ENCODE measurements at places on chromosomes 13 and 19.

DNA sequence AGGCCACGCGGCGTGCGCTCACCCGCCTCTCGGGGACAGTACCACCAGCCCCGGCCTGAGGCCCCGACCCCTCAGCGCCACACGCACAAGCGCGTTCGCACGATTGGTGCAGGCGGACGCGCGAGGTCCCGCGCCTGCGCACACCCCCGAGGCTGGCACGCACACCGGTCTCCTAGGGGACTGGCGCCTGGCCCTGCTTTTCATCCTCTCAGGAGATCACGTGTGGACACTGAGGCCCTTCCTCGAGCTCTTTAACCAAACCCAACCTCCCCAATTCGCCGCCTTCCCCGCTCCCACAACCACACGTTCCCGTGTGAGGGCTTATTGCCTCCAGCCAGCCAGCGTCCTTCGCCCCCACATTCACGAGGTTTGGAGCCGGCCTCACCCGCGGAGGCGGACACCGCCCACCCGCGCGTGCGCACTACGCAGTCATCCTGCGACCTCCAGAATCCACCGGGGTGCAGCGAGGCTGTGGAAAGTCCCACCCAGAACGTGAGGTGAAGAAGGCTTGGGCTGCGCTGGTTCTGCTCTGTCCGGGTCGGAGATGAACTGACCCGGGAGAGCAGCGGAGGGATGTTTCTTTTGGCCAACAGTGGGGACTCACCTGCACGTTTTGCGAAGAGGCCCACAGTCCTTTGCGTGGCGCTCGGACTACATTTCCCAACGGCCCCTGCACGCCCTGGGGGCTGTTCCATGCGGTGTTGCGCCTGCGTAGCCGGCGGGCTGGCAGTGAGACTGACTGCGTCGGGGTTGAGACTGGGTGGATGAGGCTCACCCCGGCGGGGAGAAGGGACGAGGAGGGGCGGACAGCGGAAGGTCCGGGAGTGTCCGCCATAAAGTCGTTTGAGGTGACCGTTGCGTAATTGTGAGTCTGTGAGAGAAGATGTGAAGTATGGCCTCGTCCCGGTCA, 539 bp upstream of the ZNF667 start:
- DNase-seq = peak; percentile 97

- DNase-seq = no peak
Observed at GRCh38 chr13:75452564-75452963, 29.4 kb downstream of the TBC1D4 start.

GRCh38 chr19:18603255-18603957, 3.2 kb downstream of the CRLF1 start:
- no peak for DNase-seq

DNA sequence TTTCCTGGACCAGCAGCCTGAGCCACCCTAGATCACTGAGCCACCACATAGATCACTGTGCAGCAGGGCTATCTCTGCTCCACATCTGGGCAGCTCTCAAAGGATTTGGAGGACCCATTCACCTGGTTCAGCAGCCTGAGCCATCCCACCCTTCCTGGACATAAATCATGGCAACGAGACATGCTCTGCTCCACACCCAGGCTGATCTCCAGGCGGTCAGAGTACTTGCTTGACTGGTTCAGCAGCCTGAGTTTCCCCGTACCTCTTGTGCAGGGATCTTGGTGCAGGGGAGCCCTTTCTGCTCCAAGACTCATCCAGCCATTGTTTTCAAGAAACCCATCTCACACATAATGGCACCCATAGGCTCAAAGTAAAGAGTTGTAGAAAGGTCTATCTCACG, 195.3 kb downstream of the LIG4 start:
- no peak for DNase-seq

DNA sequence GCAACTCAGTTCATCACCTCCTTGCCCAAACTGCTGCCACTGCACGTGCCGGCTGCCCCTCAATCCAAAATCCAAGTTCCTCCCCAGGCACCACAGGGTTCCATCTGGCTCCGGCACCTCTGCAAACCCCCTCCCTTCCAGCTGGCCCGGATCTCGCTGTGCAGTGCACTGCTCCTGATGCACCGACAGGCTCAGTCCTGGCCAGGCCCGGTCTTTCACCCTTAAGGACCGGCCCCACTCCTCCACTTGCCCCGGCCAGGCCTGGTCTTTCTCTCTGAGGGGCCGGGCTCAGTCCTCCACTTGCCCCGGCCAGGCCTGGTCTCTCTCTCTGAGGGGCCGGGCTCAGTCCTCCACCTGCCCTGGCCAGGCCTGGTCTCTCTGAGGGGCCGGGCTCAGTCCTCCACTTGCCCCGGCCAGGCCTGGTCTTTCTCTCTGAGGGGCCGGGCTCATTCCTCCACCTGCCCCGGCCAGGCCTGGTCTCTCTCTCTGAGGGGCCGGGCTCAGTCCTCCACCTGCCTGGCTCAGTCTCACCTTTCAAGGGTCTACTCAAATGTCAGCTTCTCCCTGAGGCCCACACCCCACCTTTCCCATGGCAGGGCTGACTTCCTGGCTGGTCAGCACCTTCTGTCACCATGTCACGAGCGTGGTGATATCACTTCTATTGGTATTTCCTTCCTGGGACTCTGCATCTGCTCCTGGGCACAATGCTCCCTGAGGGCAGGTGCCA, 6.9 kb downstream of the ZNF787 start:
- no peak for DNase-seq

- DNase-seq = no peak
Observed at GRCh38 chr13:94248454-94249228, 230.8 kb downstream of the DCT start.

DNA sequence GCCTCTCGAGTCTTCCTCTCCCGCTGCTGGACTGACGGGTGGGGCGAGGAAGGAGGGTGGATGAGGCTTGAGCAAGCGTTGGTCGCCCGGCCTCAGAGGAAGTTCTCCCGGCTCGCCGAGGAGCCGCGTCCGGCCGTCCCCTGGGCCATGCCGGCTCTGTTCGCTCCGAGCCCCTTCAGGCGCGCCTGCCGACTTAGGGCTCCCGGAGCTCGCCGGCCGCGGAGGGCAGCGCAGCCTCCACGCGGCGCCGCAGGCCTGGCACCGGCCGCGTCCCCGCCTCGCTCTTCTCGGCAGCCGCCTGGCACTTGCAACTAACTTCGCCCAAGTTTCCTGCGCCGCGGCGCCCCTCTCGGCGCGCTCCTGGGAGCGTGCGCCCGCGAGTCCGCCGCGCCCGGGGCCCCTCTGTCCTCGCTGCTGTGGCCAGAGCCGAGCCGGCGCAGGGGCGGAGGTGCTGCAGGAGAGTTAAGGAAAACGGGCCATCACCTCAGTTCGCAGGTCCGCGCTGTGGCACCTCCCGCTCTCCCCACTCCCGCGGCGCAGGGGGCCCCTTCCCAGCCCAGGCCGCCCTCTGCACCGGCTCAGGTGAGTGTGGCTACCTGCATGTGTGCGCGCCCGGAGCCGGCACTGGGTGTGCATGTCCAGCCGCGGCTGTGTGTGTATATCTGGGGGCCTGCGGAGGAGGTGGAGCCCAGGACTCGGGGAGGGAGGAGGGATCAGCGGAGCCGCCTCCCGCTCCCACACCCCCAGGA, 641 bp upstream of the SOX21 start:
- DNase-seq = peak; percentile 63

- DNase-seq = peak; percentile 84
Observed at GRCh38 chr19:44745341-44745831, 3.1 kb upstream of the BCL3 start.

GRCh38 chr19:8036434-8037099, 16.0 kb upstream of the CCL25 start:
- peak; percentile 49 for DNase-seq

DNA sequence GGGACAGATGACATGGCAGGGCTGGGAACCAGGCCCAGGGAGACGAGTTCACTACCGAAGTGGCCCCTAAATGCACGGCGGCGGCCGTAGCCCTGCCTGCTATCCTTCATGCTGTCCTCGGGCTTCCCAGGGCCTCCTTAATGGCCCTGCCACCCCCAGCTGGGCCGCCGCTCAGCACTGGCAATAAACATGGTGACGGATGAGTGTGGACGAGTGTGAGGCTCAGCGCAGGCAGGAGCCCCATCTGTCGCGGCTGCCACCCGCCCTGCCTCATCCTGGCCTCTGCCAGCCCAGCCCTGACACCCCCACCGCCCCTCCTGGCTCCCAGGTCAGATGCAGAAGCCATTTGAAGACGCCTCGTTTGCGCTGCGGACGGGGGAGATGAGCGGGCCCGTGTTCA, 13.6 kb downstream of the PIN1 start:
- no peak for DNase-seq

DNA sequence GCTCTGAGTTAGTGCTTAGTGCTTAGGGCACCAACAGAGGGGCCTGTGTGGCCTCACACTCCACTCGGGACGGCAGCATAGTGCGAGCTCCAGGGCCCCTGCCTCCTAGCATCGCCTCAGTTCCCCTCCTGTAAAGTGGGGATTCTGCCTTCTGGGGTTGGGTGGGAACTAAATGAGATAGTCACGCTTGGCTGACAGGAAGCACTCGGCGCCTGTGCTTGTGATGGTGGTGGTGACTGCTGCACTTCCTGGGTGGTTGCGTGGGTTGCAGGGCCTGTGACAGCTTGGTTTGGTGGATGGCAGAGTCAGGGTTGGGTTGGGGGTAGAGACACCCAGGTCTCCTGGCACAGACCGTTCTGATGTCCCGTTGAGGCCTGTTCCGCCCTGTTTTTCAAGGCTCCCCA, 7.7 kb downstream of the PLEKHF1 start:
- DNase-seq = no peak

DNA sequence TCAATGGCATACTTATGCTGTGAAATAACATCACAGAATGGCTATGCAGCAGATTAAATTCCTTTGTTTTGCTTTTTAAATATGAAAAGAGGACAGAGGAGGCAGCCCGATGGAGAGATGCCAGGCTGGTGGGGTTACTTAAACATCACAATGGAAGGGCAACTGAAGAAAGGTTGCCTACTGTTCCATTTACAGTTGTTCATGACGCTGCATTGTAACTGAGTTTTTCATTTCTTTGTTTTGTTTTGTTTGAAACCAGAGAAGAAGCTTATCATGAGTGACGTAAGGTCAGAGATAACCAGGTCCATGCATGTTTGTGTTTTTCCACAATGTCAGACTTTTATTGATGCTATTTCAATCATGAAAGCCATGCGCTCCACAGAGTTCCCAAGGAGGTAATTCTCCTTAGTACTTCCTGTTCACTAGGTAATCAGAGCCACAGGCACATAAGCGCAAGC, 273.8 kb downstream of the LHFPL6 start:
- DNase-seq = no peak

- no peak for DNase-seq
Observed at GRCh38 chr19:42089191-42089750, 13.3 kb downstream of the ZNF574 start.

GRCh38 chr13:42484386-42484785, 89.6 kb upstream of the TNFSF11 start:
- DNase-seq = no peak

DNA sequence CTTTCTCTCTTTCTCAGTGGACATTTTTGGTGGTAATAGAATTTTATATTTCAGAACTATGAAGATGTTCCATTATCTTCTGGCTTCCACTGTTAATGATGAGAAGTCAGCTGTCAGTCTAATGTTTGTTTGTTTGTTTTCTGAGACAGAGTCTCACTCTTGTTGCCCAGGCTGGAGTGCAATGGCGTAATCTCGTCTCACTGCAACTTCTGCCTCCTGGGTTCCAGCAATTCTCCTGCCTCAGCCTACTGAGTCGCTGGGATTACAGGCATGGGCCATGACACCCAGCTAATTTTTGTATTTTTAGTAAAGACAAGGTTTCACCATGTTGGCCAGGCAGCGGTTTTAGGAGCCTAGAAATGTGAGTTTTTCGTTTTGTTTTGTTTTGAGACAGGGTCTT, 4.7 kb downstream of the ZNF317 start:
- no peak for DNase-seq

- DNase-seq = no peak
Observed at GRCh38 chr13:32246468-32246867, 68.7 kb downstream of the ZAR1L start.

DNA sequence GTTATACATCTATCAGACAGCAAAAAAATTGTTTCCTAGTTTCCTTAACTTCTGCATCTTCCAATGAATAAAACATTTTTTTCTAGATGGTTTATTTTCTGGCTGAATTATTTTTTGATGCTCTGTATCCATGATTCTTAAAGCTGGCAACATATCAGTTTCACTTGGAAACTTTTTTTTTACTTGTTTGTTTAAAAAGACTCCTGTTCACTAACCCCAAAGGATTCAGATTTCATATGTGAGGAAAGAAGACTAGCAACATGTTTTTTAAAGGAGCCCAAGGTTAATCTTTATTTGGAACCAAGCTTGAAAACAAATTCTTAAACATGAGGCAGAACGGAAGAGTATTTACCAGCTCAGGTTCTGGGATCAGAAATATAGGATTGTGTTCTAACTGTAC, 632.3 kb downstream of the SLITRK6 start:
- no peak for DNase-seq

DNA sequence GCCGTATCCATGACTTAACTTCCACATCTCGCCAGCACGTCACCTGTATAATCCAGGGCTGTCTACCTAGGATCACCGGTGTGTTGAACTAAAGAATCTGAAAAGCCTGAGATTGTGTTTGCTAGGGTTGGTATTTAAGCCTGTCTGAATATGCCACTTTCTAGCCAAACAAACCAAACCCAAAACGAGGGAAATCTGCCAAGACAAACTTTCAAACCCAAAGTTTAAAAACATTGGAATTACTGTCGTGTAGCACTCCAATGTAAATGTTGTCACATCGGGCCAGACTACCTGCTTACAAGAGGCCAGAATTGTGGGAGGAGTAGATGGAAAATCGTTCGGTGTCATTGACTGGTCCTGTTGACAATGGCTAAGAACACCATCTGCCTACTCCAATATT, 747.8 kb downstream of the EFNB2 start:
- no peak for DNase-seq

- DNase-seq = no peak
Observed at GRCh38 chr13:99075268-99076191, 97.7 kb upstream of the DOCK9 start.

- DNase-seq = no peak
Observed at GRCh38 chr13:47420568-47420967, 523.7 kb upstream of the HTR2A start.

DNA sequence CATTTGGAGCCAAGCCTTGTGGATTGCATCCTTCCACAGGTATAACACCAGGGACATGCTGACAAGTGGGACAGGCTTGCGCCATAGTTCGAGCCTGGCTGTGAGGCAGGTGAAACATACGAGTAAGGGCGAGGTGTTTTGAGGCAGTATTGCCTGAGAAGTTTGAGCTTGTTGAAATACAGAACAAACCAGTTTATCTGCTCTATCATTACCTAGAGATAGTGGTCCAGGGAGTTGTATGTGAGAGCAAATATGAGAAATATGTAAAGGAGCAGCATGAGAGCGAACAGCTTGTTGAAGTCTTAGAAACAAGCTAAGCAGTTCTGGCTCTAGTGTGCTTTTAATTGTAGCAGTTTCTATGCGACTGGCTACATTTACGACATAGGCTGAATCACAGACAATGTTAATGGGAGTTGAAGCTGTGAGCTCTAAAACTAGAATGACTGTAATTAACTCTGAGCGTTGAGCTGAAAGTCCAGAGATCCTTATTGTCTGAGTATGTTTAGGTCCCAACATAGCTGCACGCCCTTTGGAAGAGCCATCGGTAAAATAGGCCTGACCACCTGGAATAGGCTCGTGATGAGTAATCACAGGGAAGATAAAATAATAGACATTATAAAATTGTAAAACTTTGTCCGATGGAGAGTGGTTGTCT, 8.2 kb downstream of the ZNF439 start:
- no peak for DNase-seq
